ENCODE measurements at places on chromosomes 7 and 10.

DNA sequence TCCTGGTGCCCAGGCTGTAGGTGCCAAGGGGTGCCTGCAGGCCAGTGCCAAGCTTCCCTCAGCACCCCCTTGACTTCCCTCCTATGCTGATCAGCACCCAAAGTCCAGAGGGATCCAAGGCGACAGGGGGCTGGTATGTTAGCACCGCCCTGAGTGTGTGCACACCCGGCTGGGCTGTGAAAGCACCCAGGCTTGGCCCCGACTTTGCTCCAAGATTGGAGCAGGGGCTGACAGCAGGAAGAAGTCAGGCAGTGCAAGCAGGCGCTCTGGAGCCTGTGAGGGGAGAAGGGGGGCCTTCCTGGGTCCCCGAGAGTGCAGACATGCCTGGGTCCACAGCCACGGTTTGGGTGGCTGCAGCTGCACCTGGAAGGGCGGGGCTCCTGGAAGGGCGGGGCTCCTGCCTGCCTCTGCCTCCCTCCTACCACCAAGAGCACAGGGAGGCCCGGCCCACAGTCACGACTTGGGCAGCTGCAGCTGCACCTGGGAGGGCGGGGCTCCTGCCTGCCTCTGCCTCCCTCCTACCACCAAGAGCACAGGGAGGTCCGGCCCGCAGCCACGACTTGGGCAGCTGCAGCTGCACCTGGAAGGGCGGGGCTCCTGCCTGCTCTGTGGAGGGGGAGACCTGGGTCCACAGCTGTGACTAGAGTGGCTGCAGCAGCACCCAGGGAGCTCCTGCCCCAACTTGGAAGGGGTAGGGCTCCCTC, 30.2 kb upstream of the ZMYND11 start:
- DNase-seq = no peak

GRCh38 chr7:2577914-2578680, 19.3 kb downstream of the IQCE start:
- no peak for DNase-seq

DNA sequence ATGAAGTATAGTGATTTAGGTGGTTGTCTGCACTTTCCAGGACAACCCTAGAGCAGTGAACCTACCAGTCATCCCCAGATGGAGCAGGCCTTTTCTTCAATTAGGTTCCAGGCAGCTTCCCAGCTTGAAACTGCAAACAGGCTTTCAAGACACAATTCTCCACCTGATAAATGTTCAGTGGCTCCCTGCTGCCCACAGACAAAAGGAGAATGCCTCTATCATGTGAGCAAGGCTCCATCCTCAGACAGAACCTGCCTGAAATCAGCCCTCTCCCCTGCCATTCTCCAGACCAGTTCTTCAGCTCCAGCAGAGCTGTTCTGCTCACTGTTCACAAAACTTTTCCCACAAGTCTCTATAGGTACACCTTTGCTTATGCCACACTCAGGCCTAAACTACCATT, 22.1 kb downstream of the RELN start:
- no peak for DNase-seq

DNA sequence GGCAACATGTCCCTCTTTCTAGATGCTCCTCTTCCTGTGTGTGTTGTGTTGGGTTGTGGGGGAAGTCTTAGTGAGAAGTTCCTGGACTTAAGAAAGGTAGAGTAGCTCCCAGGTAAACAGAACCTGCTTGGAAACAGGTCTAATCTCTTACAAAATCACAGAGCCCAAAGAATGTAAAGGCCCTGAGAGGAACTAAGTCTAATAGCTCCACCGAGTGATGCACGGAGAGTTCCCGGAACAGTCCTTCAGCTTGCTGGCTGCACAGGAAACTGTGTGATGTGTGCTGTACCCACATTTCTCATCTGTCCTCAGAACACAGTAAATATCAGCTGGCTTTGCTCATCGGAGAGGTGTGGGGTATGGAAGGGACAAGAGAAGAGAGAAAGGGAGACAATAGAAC, 182.6 kb upstream of the LYZL1 start:
- DNase-seq = no peak

DNA sequence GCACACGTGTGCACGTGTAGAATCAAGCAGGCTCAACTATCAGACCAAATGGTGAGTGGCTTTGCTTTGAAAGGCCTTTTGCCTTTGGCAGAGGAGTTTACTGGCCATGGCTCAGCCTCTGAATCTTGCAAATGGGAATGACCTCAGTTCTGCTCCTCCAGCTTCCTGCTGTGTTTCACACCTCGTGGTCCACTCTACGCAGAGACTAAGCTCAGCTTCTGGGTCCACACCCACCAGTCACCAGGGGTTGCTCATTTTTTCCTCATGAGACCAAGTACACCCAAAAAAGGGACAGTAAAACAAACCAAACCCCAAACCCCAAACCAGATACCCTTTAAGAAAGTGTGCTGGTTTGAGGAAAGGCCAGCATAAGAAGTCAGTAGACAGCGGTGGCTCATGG, 236.4 kb downstream of the DNAJB6 start:
- DNase-seq = no peak

- no peak for DNase-seq
Observed at GRCh38 chr7:98285157-98286092, 3.9 kb downstream of the BRI3 start.

- no peak for DNase-seq
Observed at GRCh38 chr7:10720042-10720441, 253.6 kb upstream of the PHF14 start.

- peak; percentile 17 for DNase-seq
Observed at GRCh38 chr10:25101461-25102146, 73.2 kb upstream of the GPR158 start.

DNA sequence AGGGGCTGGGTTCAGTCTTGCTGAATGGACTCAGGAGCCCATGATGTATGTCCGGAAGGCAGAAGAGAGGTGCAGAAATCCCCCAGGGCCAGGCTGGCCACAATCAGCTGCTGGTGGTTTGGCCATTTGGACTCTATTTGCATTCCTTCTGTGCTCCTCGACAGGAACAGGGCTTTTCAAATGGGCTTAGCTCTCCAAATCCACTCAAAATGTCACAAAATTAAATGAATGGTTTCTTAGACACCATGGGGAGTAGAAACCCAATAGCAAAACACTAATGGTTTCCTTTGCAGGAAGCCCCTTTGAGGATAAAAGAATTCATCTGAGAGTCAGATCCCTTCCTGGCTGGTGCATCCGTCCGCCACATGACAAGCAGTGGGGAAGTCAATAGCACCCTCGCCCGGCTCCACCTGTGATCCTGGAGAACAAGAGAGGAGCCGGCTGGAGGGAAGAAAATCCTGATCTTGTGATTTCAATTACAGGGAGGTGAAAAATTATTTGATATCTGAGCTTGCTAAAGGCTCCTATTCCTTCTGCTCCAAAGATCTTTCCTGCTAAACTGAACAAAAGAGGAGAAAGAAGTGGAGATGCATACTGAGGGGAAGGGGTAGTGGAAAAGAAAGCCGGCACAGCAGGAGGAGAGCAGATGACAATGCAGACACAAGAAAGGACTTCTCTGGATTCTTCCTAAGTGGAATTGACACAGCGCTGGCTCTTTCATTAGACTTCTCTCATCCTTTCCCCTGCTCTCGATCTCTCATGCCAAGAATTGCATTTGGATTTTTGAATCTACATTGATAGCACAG, 190.7 kb downstream of the C7orf25 start:
- DNase-seq = no peak

DNA sequence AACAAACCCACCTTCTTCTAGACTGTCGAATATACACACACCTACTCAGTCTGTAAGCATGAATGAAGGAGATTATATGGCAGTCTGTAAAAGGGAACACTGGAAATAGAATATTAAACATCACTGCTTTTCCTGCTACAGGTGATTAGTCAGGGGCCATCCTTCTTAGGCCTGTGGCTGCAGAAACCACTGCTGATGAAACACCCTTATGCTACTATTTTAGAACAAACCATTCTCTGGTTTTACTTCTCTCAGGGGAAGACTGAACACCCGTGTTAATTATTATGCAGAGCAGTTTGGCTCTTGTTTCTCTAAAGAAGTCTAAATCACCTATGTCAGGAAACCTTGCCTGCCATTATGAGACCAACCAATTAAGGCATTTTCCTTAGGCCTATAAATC, 351.1 kb upstream of the KLF6 start:
- DNase-seq = no peak

GRCh38 chr7:1889556-1890181, 219.6 kb downstream of the ELFN1 start:
- no peak for DNase-seq

GRCh38 chr7:128874140-128875031, 11.7 kb downstream of the ATP6V1F start:
- DNase-seq = no peak

- DNase-seq = no peak
Observed at GRCh38 chr7:45192621-45193041, 35.0 kb downstream of the RAMP3 start.

- DNase-seq = no peak
Observed at GRCh38 chr10:87921931-87922688, 58.7 kb downstream of the PTEN start.

DNA sequence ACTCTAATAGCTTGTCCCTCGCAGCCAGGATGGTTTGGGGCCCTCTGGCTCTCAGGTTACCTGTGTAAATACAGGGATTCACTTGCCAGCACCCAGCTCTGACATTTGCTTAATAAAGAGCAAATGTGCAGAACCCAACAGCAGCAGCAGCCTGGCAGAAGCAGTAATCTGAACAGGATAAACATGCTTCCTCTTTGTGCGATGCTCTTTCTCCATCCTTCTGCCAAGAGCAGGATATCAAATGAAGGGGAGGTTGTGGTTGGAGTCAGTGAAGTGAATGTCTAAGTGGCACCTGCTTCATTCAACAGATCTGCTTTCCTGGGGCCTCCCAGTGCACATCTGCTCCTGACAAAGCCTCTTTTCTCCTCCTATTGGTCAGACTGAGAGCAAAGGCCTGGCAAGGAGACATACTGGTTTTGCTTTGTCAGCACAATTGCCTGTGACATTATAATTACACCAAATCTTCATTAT, 130.3 kb downstream of the NRF1 start:
- peak; percentile 46 for DNase-seq

GRCh38 chr7:44236333-44236728, 35.6 kb downstream of the YKT6 start:
- no peak for DNase-seq

GRCh38 chr10:122879339-122880273, at the start of gene FAM24B:
Gene FAM24B (minus strand): TSS chr10:122879581. CDS start chr10:122850515, 29,066 bp downstream.
- DNase-seq = peak; percentile 99

DNA sequence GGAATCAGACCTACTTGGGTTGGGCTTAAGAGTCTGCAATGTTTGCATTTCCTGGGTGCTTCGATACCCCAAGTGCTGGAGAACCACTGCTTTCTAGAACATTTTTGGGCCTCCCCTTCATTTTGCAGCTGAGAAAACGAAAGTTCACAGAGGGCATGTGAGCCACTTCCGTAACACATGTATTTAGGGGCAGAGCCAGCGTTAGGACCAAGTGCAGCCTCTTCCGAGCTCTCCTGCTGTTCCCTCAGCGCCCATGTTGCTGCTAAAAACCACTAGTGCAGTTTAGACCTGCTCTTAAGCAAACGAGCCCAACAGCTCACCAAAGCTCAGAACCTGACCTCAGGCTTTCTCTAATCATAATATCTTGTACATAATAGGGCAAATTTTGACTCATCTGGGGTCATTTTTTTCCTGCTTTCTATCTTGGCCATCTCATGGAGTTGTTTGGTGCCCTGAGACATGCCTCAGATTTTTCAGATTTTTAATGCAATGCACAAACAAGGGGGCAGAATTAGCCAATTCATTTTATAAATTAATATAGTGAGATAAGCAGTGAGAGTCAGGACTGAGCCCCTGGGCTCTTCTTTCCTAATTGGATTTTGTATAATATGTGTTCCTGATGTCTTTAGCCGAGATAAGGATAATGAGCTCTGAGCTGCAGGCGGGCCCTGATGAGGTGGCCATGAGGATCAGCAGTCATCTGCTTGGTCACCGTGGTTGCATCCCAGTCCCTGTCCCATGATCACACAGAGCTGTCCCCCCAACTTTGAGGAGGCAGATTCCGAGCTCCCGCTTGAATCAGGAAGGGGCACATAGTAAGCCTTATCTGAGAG, 12.9 kb downstream of the BAG3 start:
- DNase-seq = no peak

DNA sequence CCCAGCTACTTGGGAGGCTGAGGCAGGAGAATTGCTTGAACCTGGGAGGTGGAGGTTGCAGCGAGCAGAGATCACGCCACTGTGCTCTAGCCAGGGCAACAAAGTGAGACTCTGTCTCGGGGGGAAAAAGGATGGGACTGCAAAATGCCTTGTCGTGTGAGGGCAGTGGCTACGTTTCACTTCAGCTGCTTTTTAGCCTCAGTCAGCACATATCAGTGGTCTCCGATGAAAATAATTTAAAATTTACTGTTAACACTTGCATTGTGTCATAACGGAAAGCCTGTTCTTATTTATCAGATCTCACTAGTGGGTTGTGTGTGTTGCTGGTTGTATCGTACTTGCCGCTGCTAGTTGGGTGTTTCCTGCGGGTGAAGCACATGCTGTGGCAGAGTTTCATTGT, 61.9 kb downstream of the RBM33 start:
- no peak for DNase-seq

GRCh38 chr7:89377219-89377618, 581.7 kb upstream of the TEX47 start:
- no peak for DNase-seq

GRCh38 chr10:101110856-101111523, 20.1 kb upstream of the TLX1 start:
- DNase-seq = no peak

GRCh38 chr7:7446616-7447015, 89.1 kb downstream of the COL28A1 start:
- DNase-seq = no peak

DNA sequence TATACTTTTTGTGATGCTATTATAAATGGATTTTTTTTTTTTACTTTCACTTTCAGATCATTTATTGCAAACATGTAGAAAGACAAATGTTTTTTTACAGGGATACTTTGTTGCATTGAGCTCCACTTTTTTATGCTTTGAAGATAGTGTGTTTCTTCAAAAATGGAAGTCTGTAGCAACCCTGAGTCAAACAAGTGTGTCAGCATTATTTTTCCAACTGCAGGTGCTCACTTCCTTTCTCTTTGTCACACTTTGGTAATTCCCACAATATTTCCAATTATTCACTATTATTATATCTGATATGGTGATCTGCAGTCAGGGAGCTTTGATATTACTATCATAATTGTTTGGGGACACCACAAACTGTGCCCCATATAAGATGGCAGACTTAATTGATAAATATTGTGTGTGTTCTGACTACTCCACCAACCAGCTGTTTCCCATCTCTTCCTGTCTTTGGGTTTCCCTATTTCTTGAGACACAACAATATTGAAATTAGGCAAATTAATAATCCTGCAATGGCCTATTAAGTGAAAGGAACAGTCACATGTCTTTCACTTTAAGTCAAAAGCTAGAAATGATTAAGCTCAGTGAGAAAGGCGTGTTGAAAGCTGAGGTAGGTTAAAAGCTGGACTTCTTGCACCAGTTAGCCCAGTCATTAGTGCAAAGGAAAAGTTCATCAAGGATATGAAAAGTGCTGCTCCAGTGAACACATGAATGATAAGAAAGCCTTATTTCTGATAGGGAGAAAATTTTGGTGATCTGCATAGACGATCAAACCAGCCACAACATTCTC, 231.3 kb upstream of the SH2B2 start:
- no peak for DNase-seq

- no peak for DNase-seq
Observed at GRCh38 chr10:128113026-128113425, 13.2 kb downstream of the MKI67 start.

Data from muscle of leg (tissue), 16 donors.